ENCODE measurements at places on chromosomes 5 and 9.

GRCh38 chr5:6861667-6862066 lies 148.4 kb downstream of the TENT4A start:
- peak; percentile 3 for DNase-seq

GRCh38 chr9:5582835-5583195 lies 46.1 kb upstream of the RIC1 start:
- peak; percentile 81 for DNase-seq

- no peak for DNase-seq
Measured at GRCh38 chr5:170275376-170275994, 22.1 kb downstream of the LCP2 start.

DNA sequence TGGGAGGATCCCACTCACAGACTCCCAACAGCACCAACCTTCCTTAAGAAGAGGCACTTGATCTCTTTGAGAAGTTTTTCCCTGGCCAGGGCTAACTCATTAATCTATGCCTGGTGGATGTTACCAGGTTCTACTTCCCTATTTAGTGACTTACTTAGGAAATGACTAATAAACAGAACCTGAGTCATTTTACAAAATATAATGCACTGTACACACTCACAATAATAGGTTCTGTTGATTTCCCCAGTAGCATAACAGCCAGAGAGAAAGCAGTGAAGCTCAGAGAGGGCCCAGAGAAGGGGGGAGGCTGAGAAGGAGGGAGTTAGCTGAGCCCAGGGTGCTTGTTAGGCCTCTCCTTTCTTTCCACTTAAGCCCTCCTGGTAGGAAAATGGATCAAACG lies 27.1 kb downstream of the FRMD3 start:
- peak; percentile 61 for DNase-seq

DNA sequence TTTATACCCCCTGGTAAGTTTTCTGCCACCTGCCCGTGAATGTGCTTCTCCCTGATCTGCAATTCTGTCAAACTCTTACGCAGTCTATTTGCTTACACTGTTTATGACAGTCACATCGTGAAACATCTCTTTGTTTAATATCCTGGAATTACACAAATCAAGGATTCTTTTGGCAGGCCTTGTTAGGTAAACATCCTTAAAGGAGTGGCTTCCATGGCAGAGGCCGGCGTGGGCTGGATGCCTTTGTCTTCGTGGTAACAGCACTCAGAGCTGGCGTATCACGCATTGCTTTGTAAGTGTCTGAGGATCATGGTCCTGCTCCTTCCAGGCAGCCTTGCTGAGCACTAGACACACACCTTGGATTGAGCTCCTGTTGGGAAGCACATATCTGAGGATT lies 145.7 kb downstream of the IRX1 start:
- no peak for DNase-seq

Measured in fibroblast of mammary gland (primary cell).